Stimulated activated CD4-positive, alpha-beta T cell treated with anti-CD3 and anti-CD28 coated beads, Interleukin-15, amount 100 ng/mL, for 1 hour (primary cell): ENCODE measurements at places on chromosomes 12 and 14.

DNA sequence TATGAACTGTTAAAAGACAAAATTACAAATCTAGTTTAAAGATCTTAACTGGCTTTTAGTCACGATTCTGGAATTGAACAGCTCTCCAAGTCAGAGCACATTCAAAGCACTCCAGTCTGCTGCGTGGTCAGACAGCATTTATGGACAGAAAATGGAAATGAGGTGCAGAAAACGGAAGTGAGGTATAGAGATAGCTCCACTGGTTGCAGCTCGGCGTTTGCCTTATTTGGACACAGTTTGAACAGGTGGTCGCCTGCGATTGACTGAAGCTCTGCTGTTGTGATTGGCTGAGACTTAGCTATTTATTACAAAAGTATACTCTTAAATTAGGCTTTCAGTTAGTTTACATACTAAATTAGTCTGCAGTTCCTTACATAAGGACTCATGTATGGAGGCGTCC, 28.3 kb downstream of the TRIM9 start:
- DNase-seq, result no peak

GRCh38 chr12:21972055-21972454, 30.8 kb upstream of the ABCC9 start:
- DNase-seq, result no peak

GRCh38 chr12:79935624-79936345, 888 bp upstream of the PPP1R12A start:
- DNase-seq, result no peak

DNA sequence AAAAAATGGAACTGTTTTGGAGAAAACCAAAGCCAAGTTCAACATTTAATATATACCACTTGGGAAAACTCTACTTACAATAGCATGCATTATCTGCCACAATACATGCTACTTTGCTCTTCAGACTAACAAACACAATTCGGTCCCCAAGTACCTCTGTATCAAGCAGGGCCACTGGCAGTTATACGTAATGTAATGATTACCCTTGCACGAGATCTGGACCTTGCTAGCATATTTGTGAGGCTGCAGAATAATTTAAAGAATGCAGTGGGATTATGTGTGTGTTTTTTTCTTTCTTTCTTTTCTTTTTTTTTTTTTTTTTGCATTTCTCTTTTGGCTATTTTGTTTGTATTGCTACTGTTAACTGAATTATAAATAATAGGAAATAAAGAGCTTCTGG, 22.8 kb upstream of the PYGL start:
- no peak for DNase-seq

DNA sequence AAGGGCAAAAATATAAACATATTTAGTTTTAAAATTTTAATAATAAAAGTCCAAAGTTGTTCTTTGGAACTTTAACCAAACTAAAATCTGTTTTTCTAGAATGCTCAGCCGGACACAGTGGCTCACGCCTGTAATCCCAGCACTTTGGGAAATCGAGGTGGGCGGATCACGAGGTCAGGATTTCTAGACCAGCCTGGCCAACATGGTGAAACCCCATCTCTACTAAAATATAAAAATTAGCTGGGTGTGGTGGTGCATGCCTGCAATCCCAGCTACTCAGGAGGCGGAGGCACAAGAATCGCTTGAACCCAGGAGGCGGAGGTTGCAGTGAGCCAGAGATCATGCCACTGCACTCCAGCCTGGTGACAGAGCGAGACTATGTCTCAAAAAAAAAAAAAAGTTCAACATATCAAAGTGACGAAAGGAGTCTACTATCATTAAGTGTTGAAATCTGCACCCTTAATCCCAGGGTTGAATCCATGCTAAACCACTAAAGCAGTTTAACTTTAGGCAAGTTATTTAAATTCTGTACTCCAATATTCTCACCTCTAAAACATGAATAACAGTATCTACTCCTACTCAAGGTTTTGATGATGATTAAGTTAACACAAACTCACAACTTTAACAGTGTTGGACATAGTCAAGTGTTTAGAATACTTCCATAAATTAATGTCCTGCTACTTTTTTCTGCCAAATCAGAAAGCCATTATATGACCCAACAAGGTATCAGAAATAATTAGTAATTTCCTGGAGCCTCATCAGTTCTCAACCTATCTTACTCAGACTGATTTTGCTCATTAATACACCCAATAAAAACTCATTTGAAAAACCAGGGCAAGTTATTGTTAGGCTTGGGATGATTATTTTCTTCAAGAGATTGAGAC, 11.0 kb downstream of the HNRNPC start:
- DNase-seq, result no peak

- no peak for DNase-seq
Observed at GRCh38 chr12:12384571-12385340, 27.9 kb downstream of the BORCS5 start.

DNA sequence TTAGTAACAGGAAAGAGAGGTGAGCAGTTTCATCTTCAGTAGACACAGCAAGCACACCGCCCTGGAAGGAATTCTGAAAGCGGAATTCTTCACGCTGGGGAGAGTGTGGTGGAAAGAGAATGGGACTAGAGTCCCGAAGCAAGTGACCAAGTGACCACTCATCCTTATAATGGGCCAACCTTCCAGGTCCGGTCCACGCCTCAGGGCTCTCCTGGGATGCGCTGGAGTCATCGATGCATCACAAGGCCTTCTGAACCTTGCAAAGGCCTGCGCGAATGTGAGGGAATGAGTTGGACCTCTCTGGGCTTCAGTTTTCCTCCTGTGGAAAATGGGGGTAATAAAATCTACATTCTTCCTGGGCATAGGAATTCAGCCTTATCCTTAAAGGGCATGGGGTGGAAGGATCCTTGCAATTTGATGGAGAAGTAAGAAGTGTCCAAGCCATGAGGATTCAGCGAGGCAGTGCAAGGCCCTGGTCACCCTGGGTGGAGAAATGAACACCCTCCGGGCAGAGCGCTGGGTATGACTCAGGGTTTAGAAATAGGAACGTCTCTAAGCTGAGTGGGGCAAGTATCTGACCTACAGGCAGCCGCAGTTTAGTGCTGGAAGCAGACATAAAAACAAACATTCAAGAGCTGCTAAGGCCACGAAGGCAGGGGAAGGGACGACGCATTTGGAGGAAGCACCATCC, 97.7 kb downstream of the SETD3 start:
- DNase-seq, result no peak

DNA sequence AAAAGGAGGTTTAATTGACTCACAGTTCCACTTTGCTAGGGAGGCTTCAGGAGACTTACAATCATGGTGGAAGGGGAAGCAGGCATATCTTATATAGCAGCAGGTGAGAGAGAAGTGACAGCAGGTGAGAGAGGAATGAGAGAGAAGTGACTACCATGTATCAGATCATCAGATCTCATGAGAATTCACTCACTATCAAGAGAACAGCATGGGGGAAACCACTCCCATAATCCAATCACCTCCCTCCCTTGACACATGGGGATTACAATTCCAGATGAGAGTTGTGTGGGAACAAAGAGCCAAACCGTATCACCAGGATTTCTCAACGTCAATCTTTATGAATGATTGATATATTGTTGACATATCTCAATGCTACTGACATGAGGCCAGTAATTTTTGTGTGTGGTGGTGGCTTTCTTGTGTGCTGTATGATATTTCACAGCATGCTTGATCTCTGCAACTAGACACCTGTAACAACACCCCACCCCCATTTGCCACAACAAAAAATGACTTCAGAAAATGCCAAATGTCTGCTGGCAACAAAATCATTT, 1470.9 kb upstream of the SEL1L start:
- no peak for DNase-seq

GRCh38 chr12:52193991-52194390, 2.2 kb upstream of the KRT80 start:
- DNase-seq, result no peak

- DNase-seq, result no peak
Observed at GRCh38 chr12:114685320-114685781, 1.4 kb upstream of the TBX3 start.

- no peak for DNase-seq
Observed at GRCh38 chr14:76653875-76654572, 107.2 kb upstream of the VASH1 start.

- DNase-seq, result no peak
Observed at GRCh38 chr12:95429172-95429510, 44.8 kb upstream of the METAP2 start.

- DNase-seq, result no peak
Observed at GRCh38 chr14:58966997-58967396, 221.5 kb upstream of the DAAM1 start.

DNA sequence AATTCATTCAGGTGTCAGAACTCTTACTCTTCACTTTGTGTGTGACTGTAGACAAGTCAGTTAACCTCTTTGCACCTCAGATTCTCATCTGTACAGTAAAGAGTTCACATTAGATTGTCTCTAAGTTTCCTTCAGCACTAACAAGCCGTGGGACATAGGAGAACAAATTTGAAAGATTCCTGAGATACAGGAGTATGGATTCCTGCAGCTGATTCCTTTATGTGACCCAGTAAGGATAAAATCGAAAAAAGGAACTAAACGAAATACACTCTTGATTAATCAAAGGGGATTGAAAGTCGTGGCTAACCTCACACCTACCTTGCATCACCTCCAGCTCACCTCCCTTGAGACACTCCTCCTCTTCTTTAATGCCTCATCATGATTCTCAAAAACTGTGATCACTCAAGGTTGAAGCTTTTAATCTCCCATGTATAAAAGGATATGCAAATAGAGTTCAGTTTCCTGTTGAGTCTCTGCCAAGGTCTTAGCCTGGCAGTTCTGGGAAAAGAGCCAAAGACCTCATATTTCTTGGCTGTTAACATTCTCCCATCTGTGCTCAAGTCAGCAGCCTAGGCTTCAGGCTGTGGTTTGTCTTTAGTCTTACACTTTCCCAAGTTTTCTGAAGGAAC, 156.6 kb downstream of the DAD1 start:
- DNase-seq, result no peak

- DNase-seq, result no peak
Observed at GRCh38 chr14:99473458-99473857, 7.2 kb downstream of the SETD3 start.

DNA sequence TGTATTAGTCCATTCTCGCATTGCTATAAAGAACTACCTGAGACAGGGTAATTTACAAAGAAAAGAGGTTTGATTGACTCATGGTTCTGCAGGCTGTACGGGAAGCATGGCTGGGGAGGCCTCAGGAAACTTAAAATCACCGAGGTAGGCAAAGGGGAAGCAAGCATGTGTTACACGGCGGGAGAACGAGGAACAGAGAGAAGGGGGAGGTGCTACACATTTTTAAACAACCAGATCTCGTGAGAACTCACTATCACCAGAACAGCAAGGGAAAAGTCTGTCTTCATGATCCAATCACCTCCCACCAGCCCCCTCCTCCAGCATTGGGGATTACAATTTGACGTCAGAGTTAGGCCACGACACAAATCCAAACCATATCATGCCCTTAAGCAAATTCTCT, 13.3 kb upstream of the MAX start:
- DNase-seq, result no peak
